ENCODE measurements at places on chromosomes 7 and 10.

DNA sequence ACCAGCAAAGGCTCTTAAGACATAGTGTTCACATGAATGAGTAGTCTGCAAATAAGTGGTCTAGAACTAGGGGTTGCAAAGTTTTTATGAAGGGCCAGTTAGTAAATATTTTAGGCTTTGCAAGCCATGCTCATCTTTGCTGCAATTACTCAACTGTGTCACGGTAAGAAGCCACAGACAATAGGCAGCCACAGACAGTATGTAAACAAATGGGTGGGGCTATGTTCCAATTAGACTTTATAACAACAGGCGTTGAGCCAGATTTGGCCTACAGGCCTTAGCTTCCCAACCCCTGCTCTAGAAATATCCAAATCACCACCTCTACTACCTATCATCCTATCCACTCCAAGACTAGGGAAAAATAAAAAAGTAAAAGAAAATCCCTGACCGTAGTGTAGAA is 9.2 kb downstream of the IKZF5 start:
- no peak for DNase-seq

DNA sequence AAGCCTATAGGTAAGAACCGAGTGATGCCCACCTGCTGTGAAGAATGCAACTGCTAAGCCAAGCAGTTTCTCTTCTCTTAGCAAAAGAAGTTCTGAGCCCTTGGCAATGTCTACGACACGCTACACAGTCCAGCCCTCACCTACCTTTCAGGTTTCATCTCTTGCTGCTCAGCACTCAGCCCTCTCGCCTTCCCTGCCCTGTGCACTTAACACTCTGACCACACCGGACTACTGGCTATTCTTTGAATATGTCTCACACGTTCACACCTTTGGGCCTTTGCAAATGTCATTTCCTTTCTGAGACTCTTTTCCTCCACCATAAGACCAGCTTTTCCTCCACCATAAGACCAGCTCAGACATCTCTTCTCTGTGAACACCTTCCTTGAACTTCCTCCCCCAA is 67.0 kb upstream of the ITGB1 start:
- DNase-seq: no peak

DNA sequence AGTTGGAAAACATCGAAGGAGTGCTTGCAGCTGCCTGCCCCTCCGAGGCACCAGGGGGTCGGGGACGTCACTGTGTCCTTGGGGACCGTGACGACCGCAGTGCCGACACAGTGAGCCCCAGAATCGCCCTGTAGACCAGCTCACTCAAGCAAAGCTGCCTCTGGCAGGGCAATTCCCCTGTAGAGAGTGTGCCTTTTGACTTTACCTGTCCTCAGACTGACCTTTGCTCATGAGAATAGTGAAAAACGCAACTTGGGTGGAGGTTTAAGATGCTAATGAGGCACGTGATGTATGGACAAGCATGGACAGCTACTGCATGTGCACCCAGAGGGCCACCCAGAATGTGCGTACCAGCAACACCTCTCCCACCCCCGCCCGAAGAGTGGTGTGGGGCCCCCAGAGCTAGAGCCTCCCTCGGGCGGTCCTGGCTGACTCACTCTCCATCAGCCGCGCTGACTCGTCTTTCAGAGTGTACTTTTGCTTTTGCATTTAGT is 271.9 kb downstream of the ADARB2 start:
- DNase-seq: no peak

DNA sequence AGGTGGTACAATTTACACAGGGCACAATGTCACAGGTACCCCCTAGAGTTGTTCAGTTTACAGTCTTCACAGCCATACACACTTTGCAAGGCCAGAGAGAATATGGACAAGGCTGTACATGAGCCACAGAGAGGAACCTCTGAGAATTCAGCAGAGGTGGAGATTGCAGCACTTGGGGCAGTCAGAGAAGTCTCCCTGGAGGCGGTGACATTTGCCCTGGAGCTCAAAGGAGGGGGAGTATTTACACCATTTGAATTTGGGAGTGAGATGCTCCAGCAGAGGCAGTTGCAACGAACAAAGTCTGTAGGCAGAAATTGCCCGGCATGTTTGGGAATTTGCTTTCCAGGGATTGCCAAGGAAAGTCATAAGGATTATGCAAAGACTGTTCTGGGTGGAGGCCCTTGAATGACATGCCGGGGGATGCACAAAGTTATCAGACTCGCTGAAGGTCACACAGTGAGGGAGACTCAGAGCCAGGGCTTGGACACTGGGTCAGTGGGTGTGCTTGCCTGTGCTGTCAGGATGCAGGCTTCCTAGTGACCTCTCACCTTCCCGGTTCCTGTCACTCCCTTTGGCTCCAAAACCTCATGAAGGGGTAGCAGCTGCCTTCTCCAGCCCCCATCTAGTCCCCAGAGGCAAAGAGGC is 160.7 kb upstream of the PCBD1 start:
- DNase-seq: no peak

DNA sequence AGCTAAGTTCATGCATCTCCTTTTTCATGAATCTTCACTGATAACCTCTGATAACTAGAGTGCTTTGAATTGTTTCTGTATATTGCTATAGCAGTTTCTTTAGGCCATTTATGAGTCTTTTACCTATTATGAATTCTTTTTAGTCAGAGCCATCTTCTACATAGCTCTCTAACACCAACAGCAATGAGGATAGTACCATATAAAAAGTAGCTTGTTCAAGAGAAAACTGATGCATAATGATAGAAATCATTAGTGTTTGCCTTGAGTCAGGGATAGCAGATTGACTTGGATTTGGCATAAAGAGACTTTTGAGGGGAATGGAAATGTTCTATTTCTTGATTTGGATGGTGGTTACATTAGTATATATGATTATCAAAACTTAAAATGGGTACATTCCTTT is 25.8 kb upstream of the SEMA4G start:
- DNase-seq: no peak

GRCh38 chr10:58802047-58802446 is 289.4 kb downstream of the BICC1 start:
- DNase-seq: no peak

GRCh38 chr10:6065406-6065805 is 3.2 kb upstream of the IL2RA start:
- no peak for DNase-seq

GRCh38 chr10:49327036-49327813 is 28.3 kb downstream of the C10orf71 start:
- DNase-seq: no peak
